Left ventricle myocardium superior (tissue), 1 donor: ENCODE measurements at places on chromosomes 5 and 9.
A peak's percentile ranks its signal among the peaks of the same experiment; 100 is the strongest.

DNA sequence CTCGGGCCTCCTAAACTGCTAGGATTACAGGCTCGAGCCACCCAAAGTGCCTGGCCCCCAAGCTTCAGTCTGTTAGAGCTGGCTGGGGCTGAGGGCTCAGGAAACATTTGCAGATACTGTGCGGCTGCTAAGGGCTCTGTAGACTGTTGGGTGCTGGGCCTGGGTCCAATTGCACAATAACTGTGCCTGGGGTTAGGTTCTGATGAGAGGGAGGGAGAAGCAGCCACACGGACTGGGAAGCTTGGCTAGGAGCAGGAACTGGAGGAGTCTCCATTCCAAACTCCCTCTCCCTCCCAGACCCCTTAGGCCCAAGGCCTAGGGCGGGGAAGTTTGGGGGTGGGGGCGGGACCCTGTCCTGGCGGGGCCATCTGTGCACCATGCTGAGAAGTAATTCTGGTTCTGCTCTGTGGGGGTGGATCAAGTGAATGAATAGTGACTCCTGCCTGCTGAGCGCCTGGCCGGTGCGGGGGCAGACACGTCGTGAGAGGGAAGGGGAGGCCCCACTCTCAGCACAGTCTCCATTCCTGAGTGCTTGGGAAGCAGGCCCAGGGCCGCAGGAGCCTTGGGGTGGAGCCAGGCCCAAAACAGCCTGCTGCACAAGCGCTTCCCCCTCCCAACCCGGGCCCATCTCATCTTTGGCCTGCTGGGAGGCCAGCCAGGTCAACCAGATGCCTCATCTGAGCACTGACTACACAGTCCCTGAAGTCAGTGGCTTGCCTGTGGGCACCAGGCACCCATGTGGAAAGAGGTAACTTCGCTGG is 1.5 kb downstream of the ASS1 start:
- peak; percentile 94 for DNase-seq

DNA sequence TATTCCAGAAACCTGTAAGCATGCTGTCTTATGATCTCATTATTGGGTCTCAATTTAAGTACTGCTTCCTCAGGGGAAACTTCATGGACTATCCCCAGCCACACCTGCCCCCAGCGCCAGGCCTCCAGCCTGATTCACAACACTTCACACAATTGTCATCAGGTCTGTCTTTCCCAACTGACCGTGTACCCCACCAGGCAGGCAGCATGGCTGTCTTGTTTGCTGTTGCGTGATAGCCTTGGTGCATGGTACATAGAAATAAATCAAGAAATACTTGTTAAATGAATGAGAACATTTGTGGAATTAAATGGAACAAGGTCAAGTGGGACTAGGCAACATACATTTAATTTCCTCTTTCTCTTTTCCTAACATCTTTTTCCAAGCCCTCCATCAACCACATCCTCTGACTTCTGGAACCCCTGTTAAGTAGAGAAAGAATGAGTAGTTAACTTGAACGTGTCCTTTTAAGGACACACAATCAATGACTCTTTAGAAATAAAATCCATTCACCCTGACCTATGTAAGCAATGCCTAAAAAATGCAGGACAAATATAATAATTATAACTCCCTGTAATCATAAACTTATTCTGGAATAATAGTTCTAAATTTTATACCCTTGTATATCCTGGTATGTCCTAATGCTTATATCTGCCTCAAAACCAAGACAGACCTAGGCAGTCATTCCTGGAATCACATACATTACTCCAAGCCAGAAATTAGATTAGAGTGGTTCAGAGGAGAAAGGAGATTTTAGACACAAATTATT is 17.2 kb upstream of the THG1L start:
- no peak for DNase-seq

GRCh38 chr5:97499605-97500004 is 316.6 kb upstream of the RIOK2 start:
- peak; percentile 39 for DNase-seq

DNA sequence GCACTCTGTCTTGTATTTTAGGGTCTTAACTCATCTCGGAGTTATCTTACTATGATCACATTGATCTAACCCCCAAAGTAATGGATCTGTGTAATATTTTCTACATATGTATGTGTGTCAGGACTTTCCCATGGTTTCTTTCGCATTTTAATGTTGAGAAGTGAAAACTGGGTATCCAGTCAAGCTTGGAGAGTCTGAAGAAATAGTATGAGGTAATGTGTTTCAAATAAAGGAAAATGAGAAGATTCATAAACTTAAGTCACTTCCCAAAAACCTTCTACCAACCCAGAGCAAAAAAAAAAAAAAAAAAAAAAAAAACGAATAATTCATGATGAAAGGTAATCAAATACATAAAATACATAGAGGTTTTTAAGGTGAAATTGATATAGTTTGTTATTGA is 187.8 kb upstream of the VCAN start:
- no peak for DNase-seq
